Choroid plexus epithelial cell (primary cell): ENCODE measurements at places on chromosomes 11 and 22.
A peak's percentile ranks its signal among the peaks of the same experiment; 100 is the strongest.

GRCh38 chr11:32983506-32983905, 32.2 kb upstream of the DEPDC7 start:
- DNase-seq: no peak

DNA sequence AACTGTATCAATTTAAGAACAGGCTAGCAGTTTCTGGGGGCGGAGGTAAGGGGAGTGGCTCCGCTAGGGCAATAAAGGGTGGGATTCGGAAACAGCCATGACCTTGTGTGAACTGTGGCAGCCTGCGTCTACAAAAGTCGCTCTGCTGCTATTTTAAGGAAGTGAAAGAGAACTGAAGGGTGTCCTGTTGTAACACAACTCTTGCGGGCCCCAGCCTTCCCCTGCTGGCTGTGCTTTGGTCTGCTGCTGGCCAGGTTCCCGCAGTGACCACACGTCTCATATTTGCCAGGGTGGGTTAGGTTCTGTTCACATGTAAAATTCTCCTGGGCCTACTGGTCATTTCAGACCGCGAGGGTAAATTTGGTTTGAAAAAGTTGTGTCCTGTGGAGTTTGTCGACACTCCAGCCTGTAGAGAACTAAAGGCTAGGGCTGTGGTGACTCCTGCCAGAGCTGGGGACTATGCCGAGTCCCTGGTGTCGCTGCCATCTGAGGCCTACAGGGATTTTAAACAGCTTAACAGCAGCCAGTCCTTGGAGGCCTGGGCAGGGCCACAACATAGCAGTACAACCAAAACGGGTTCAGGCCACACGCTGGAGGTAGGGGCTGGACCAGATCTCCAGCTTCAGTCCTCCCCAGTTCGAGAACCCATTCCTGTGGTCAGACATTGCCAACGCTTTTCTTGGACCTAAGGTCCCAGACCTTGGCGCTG, 1.1 kb upstream of the PPFIBP2 start:
- DNase-seq: peak; percentile 69

GRCh38 chr11:86459002-86459385, 84.3 kb downstream of the CCDC81 start:
- DNase-seq: no peak

DNA sequence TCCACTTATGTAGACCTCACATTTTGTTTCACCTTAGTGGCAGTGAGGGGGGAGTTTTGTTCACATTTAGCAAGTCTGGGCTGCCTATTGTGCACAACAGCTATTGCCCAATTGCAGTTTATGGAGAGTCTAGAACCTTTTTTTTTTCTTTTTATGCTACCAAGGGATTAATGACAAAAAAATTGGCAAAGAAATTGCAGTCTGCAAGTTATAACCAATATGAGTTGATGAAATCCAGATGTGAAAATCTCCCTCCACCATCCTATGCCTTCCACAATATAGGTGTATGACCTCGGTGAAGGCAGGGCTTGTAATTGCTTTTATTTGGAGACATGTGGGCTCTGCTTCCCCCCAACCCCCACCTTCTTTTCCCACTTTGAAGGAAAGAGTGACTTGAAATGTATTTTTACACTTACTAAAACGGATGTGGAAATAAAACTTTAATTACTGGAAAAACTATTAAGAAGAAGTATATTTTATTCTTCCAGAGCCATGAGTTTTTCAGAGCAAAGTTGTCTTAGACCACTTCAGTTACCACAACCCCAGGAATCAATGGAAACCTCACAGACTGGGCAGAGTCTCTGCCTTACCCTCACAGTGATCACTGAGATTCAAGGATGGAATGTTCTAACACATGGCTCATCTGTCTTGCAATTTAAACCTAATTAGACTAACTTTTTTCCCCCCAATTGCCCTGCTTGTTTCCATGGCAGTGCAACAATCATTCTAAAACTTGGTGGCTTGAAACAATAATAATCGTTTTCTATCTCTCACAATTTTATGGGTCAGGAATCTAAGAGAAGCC, 120.8 kb upstream of the SLC5A12 start:
- no peak for DNase-seq

- no peak for DNase-seq
Observed at GRCh38 chr11:1926156-1927025, 6.9 kb downstream of the TNNT3 start.

- no peak for DNase-seq
Observed at GRCh38 chr22:35973388-35973787, 55.2 kb downstream of the RBFOX2 start.
